Lung microvascular endothelial cell (primary cell): ENCODE measurements at places on chromosomes 7 and 10.

- no peak for DNase-seq
Measured at GRCh38 chr7:77525231-77525630, 11.9 kb upstream of the PTPN12 start.

GRCh38 chr10:88383276-88383675 is 199.8 kb downstream of the RNLS start:
- DNase-seq, result no peak

GRCh38 chr10:83921984-83922860 is 217.1 kb upstream of the GHITM start:
- DNase-seq, result no peak

DNA sequence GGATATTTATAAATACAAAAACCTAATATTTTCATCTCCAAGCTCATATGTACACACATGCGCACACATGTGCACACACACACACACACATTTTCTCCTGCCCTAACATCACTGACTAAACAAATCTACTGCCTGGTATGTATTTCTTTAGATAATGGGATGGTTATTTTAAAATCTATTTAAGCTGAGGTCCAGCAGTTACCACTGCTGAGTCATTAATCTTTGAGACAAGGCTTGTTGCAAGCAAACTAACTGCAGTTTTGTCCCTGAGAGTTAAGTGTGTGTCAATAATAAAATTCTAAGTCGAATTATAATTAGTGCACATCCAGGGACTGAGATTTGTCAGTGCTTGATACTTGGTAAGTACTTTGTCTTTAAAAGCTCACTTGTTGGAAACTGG is 135.1 kb downstream of the VPS50 start:
- no peak for DNase-seq

DNA sequence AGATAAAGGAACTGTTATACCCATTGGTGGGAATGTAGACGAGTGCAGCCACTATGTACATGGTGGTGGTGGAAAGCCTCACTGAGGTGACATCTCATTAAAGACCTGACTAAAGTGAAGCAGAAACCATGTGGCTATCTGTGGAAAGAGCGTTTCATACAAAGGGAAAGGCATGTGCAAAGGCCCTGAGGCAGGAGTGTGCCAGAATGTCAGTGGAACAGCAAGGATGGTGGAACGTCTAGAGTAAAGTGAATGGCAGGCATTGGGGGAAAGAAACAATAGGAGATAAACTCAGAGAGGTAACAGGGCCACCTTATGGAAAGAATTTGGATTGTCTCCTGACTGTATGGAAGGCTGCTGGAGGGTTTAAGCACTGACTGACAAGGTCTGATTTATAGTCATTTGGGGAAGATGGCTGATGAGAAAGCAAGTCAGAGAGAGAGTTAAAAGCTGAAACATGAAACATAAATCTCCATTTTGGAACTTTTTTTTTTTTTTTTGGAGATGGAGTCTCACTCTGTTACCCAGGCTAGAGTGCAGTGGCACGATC is 245.7 kb downstream of the STK31 start:
- DNase-seq, result no peak

DNA sequence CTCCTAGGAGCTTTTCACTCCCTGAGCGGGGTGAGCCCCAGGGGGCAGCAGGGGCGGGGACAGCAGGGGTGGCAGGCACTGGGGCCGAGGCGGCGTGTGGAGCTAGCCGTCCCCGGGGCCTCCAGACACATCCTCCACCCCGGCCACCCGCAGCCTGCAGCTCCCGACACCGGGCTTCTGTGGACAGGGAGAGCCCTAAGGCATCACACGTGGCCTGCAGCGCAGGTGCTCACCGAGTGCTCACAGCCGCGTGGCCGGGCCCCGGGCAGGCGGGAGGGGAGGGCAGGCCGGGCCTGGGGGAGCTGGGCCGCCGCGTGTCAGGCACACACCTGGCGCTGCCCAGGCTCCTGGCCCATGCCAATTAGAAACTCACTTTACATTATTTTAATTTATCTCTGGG is 51.4 kb downstream of the MICALL2 start:
- DNase-seq, result no peak

DNA sequence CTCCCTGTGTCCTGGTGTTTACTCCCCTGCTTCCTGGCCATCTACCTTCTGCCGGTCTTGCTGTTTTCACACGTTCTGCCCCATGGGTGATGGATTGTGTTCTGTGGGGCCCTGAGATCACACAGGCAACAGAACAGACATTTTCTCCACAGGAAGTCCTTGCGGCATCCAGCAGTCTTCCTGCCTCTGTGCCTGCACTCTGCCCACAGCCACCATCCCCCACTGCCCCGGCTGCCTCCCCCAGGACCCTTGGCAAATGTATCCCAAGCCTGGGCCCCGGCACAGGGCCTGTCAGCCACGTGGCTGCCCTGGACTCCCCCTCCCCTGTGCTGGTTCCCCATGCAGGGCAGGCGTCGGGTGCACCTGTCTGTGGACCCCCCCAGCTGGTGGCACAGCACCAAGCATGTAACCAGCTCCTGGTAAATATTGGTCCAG is 184.2 kb downstream of the WDR37 start:
- no peak for DNase-seq

DNA sequence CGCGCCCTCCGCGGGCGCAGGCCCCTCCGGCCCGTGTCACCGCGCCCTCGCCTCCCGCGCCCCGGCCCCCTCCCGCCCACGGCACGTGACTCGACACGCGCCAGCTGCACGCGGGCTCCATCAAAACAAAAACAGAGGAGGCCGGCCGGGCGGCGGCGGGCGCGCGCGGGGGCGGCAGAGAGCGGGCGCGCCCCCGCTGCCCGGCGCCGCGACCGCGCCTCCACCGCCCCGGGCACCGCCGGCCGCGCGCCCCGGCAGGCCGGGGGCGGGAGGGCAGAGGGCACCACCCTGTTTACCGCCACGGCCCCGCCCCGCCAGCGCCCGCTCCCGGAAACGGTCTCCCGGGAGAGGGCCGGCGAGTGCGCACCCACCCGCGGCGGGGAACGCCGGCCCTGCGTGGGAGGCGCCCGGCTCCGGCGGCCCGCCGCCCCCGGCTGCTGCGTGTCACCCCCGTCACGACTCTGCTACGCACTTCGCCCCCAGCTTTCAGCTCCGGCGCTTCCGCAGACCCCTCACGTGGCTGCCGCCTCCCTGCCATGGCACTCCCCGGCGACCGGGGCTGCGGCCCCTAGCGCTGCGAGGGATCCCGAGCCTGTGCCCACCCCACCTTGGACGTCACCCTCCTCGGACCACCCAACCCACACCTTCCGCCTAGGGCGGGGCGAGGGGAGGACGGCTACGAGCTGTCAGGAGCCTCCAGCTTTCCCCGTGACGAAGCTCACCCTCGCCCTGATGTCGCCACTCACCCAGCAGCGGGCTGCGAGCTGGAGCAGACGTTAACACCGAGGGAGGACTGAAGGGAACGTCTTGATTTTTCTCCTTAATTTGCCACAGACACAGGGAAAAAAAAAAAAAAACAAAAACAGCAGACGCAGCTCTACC is 221.6 kb upstream of the MKLN1 start:
- DNase-seq, result peak; percentile 76

DNA sequence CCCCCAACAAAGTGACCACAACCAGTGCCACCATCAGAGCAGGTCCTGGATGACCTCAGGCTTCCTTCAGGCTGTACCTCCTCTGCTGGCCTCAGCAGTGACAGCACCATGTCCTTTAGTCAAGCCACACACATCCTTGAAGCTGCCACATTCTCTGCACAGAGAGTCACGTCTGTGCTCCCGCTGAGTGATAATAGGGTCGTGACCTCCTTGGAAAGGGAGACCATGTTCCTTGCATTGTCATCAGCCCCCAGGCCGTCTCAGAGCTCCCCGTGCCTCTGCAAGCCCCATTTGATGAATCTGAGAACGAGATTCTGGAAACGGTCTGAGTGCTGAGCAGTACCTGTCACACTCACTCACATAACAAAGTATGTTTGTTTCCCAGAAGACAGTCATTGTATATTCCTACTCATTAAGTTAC is 106.5 kb upstream of the PRR15 start:
- DNase-seq, result no peak

DNA sequence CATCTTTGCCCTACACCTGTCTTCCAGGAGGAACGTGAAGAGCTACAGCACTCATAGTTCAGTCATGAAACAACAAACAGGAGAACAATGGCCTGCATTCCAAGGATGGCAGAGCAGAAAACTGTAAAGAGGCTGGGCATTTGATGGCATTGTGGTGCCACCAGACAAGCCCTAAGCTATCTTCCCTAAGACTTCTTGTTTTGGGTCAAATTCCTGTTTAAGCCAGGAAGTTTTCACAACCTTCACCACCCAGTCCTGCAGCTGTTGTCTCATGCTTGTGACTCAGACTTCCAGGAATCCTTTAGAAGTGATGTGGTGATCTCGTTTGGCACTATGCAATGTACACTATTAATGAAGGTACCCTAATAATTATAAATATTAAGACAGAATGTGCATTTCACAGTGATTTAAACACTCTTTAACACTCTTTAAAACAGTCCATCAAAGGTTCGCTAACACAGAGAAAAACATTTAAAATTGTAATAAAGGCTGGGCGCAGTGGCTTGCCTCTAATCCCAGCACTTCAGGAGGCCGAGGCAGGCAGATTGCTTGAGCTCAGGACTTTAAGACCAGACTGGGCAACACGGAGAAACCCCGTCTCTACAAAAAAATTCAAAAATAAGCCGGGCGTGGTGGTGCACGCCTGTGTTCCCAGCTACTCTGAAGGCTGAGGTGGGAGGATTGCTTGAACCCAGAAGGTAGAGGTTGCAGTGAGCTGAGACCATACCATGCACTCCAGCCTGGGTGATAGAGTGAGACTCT is 2.7 kb upstream of the HERPUD2 start:
- no peak for DNase-seq

GRCh38 chr7:131533151-131533559 is 23.3 kb downstream of the PODXL start:
- DNase-seq, result peak; percentile 69

GRCh38 chr10:90751107-90751997 is 106.5 kb downstream of the HTR7 start:
- peak; percentile 72 for DNase-seq

GRCh38 chr10:86075512-86075911 is 291.1 kb downstream of the GRID1 start:
- DNase-seq, result no peak

DNA sequence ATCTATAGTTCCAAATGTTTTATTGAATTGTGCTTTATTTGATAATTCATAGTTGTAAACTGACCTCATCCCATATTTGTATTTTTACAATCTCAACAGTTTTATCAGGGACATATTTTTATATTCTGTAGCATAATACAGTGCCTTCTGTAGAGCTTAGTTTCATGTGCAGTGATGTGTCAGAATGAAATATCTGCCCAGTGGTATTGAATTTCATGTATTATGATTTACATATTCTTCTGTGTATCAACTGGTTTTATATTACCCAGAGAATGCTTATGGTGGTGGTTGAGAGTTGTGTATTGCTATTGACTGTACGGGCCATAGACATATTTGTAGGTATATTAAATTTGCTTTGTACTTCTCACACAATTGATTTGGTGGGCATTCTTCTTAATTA is 89.9 kb downstream of the KAT6B start:
- DNase-seq, result no peak
